ENCODE measurements at places on chromosomes 16 and 17. TPM values are rescaled to one million over a fixed set of nuclear protein-coding genes. Genes with fewer than 3 reads are reported as not detected.

- H3K27me3 ChIP-seq: peaks cover 10% of the 10 kb centered on the region
- H3K4me3 ChIP-seq: peak overlapping the region; percentile 64
- H3K36me3 ChIP-seq: no peaks in the 10 kb centered on the region
- H3K4me1 ChIP-seq: no peaks in the 10 kb centered on the region
- no peak overlapping the region for H3K27ac ChIP-seq
- DNase-seq: peak; percentile 86
Measured at GRCh38 chr17:43994272-43995149, 9.9 kb upstream of the NAGS start.

DNA sequence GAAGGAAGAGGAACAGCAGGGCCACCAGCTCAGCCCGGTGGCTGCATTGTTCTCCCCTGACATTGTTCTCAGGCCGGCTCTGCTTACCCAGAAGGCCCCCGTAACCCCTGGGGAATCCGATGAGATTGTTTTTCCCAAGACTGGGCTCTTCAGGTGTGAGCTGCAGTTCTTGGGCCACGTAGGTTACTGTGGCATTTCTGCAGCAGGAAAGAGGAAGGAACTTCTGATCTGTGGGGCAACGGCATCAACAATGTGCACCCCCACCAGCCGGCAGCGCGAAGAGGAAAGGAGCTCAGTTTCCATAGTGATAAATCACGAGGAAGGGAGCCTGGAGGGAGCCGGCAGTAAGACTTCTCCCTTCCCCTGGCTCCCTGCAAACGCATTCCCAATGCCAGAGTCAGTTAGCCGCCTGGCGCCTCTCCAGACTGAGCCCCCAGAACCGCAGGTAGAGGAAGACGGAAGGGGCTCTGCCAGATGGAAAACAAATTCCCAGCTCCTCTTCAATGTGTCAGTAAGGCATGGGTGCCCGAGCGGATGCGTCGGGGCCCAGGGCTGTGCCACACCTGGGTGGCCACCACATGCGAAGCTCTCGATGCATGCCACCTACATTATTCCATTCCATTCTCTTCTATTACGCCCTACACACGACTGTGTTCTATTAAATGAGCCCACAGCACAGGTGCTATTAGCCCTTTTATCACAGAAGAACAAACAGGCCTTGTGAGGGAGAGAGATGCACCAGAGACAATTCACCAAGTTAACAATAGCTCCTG, 21.5 kb upstream of the PECAM1 start:
- no peaks in the 10 kb centered on the region for H3K36me3 ChIP-seq
- H3K4me1 ChIP-seq: peaks cover 17% of the 10 kb centered on the region
- no peaks in the 10 kb centered on the region for H3K27me3 ChIP-seq
- peak; percentile 86 for DNase-seq

DNA sequence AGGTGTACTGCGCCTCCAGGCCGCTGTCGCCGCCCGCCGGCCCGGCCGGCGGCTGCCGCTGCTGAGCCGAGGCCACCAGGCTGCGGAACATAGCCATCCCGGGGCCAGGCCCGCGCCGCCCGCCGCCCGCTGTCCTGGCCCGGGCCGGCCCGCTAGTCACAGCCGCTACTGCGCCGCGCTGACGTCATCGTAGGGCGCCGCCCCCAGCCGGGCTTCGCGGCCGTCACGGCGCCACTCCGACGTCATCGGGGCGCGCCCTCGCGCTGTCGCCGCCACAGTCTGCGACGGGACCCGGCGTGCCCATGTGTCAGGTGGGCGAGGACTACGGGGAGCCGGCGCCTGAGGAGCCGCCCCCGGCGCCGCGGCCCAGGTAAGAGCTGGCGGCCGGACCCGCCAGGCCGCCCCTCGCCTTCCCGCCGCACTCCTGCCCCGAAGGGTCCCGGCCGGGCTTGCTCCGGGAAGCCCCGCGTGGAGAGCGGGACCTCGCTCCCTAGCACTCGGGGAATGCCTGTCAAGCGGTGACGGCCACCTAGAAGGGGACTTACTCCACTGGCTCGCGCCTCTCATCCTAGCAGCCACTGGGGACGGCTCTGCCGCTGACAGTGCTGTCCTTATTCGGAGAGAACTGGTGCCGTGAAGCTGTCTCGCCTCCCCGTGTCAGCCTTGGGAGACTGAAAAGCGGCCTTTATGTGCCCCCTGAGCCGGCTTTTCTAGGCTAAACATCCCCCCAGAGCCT, at the start of the genes CTU2 and RNF166:
TSS of gene CTU2 (plus strand) at position 275 of the 736 bp plus-strand sequence. CDS start at position 303, 28 bp downstream.
TSS of gene RNF166 (minus strand) at position 180 of the 736 bp plus-strand sequence. CDS start at position 97, 83 bp downstream.
- peak within 1 kb of the TSS; percentile 92 for H3K4me3 ChIP-seq
- H3K27ac ChIP-seq: no peak within 1 kb of the TSS
- H3K36me3 ChIP-seq: no peaks in the 10 kb centered on the region
- peak; percentile 92 for DNase-seq
- H3K4me1 ChIP-seq: peaks cover 5% of the 10 kb centered on the region

- H3K27ac ChIP-seq: no peak overlapping the region
- H3K36me3 ChIP-seq: no peaks in the 10 kb centered on the region
- H3K4me1 ChIP-seq: peaks cover 5% of the 10 kb centered on the region
- no peaks in the 10 kb centered on the region for H3K27me3 ChIP-seq
Measured at GRCh38 chr17:50432125-50432762, 6.2 kb downstream of the ACSF2 start.

GRCh38 chr17:10618202-10618635, 38.9 kb downstream of the MYH3 start:
- H3K36me3 ChIP-seq: no peaks in the 10 kb centered on the region
- H3K4me3 ChIP-seq: no peak overlapping the region
- H3K27me3 ChIP-seq: no peaks in the 10 kb centered on the region
- no peaks in the 10 kb centered on the region for H3K4me1 ChIP-seq
- no peak overlapping the region for H3K27ac ChIP-seq

DNA sequence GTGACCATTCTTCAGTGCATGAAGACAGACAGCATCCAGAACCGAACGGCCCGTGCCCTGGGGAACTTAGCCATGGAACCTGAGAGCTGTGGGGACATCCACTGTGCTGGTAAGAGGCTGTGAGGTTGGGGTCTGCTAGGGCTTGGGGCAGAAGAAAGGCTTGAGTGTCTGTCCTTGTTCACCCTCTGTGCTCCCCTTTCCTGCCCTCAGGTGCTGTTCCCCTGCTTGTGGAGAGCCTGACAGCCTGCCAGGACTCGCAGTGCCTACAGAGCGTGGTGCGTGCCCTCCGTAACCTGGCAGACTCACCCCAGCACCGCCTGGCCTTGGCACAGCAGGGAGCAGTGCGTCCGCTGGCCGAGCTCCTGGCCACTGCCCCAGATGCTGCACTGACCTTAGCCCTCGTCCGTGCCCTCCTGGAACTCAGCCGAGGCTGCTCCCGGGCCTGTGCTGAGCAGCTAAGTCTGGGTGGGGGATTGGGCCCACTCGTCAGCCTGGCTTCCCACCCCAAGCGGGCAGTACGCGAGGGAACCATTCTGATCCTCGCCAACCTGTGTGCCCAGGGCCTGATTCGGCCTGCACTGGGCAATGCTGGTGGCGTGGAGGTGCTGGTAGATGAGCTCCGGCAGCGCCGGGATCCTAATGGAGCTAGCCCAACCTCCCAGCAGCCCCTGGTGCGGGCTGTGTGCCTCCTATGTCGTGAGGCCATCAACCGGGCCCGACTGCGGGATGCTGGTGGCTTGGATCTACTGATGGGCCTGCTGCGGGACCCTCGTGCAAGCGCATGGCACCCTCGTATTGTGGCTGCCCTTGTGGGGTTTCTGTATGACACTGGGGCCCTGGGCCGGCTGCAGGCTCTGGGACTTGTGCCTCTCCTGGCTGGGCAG, 2.9 kb downstream of the ARMC5 start:
- peaks cover 8% of the 10 kb centered on the region for H3K4me1 ChIP-seq
- no peaks in the 10 kb centered on the region for H3K36me3 ChIP-seq
- H3K27me3 ChIP-seq: no peaks in the 10 kb centered on the region
- no peak for DNase-seq
- H3K27ac ChIP-seq: no peak overlapping the region

Gene PMP22
- total RNA-seq: 2.2 TPM

DNA sequence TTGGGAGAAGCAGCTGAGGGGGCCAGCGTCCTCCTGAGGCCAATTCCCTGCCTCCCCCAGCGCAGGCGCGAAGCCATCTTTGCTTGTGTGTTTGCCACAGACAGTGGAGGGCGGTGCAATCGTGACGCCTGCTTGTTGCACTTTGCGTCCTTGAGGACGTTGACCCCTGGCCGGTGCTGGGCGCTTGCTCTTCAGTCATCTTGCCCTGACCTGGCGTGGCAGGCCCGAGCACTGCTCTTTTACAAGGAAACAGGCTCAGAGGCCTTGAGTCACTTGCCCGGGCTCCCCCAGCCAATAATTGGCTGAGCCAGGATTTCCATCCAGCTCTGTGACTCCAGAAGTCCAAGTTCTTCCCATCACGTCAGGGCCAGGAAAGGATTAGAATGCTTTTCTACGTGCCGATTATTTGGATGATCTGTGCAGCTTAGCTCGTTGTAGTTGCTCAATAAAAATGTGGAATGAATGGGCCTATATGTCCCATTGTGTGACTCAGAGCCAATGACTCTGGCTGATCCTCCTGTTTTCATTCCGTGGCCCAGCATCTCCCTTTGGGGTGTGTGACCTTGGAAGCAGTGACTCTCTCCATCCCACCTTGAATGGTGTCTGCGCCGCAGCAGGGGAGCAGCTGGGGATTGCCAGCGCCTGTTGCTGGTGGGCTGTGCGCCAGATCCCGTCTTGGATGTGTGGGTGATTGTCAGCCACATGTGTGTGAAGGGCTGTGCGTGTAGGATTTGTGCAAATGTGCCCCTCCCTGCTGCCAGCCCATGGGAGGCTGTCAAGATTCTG, 214.1 kb downstream of the SEC14L1 start:
- no peak overlapping the region for H3K27ac ChIP-seq
- DNase-seq: no peak
- peaks cover 10% of the 10 kb centered on the region for H3K4me1 ChIP-seq
- H3K4me3 ChIP-seq: no peak overlapping the region
- H3K36me3 ChIP-seq: no peaks in the 10 kb centered on the region

- no peak for DNase-seq
- no peaks in the 10 kb centered on the region for H3K27me3 ChIP-seq
- H3K4me1 ChIP-seq: 0 out of 2 replicates have a peak, but pooled peaks cover 10% of the 10 kb centered on the region
- H3K27ac ChIP-seq: no peak overlapping the region
- no peaks in the 10 kb centered on the region for H3K36me3 ChIP-seq
- H3K4me3 ChIP-seq: no peak overlapping the region
Measured at GRCh38 chr16:54136276-54136625, 150.3 kb downstream of the IRX3 start.

DNA sequence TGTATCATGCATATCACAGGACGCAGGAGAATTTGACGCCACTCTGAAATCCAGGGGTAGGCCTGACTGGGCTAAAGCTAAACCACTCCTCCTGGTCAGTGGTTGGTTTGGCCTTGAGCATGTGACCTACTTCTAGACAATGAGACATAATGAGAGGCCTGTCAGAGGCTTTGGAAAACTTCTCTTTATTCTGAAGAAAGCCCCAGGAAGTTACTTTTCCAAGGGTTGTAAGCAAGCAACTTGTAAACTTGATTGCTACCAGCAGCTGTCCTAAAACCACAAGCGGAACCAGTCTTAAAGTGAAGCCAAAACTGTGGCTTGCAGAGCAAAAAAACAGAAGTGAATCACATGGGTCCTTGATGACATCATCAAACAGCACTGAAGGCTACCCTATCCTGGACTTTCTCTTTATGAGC, 138.2 kb upstream of the COX10 start:
- no peak for DNase-seq
- no peaks in the 10 kb centered on the region for H3K27me3 ChIP-seq
- H3K36me3 ChIP-seq: no peaks in the 10 kb centered on the region
- H3K4me1 ChIP-seq: no peaks in the 10 kb centered on the region
- no peak overlapping the region for H3K4me3 ChIP-seq

DNA sequence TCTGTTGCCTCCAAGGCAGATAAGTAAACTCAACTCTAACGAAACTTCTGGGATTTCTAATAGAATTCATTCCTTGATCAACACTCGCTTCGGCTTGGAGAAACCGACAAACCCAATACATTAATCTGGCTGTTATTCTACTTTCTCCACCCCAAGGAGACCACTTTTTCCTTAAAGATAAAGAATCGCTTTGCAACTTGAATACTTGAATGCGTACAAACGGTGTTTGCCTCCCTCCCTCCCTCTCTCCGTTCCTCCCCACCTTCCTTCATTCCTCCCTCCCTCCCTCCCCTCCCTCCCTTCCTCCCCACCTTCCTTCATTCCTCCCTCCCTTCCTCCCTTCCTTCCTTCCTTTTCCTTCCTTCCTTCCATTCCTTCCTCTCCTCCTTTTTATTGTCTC, 432.6 kb downstream of the HAPSTR1 start:
- no peaks in the 10 kb centered on the region for H3K27me3 ChIP-seq
- no peak overlapping the region for H3K27ac ChIP-seq
- DNase-seq: no peak
- H3K4me1 ChIP-seq: peaks cover 18% of the 10 kb centered on the region
- no peak overlapping the region for H3K4me3 ChIP-seq

GRCh38 chr16:70604407-70605282, 41.7 kb upstream of the IL34 start:
- peak; percentile 36 for DNase-seq
- no peak overlapping the region for H3K27ac ChIP-seq
- H3K4me1 ChIP-seq: no peaks in the 10 kb centered on the region
- no peak overlapping the region for H3K4me3 ChIP-seq
- H3K36me3 ChIP-seq: no peaks in the 10 kb centered on the region

GRCh38 chr16:67562918-67563707, 787 bp downstream of the CTCF start:
- peak overlapping the region; percentile 99 for H3K27ac ChIP-seq
- DNase-seq: peak; percentile 74
- H3K4me1 ChIP-seq: peaks cover 16% of the 10 kb centered on the region

- H3K27me3 ChIP-seq: no peaks in the 10 kb centered on the region
- peak; percentile 65 for DNase-seq
- no peaks in the 10 kb centered on the region for H3K4me1 ChIP-seq
- no peaks in the 10 kb centered on the region for H3K36me3 ChIP-seq
- no peak overlapping the region for H3K27ac ChIP-seq
Measured at GRCh38 chr16:66382966-66383299, 16.4 kb downstream of the CDH5 start.
